CD4-positive, alpha-beta T cell treated with Interferon alpha-2 for 1 hour (primary cell): ENCODE measurements at places on chromosomes 1 and 21.

DNA sequence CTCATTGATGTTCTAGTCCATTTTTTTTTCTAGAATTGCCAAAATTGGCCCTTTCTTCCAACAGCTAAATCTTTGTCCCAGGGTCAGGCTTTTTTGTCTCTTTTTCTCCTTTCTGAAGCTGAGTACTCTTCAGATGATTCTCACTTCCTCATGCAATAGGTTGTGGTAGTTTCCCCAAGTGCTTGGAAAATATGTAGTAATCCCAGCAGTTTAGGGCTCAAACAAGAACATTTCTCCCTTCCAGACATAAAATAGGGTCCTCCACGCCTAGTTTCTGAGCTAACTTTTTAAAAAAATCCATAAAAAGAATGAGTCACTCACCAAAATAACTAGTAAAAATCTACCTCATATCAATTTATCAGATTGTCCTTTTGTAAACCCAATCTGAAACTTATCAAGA lies 10.0 kb upstream of the MCOLN3 start:
- DNase-seq, result no peak

DNA sequence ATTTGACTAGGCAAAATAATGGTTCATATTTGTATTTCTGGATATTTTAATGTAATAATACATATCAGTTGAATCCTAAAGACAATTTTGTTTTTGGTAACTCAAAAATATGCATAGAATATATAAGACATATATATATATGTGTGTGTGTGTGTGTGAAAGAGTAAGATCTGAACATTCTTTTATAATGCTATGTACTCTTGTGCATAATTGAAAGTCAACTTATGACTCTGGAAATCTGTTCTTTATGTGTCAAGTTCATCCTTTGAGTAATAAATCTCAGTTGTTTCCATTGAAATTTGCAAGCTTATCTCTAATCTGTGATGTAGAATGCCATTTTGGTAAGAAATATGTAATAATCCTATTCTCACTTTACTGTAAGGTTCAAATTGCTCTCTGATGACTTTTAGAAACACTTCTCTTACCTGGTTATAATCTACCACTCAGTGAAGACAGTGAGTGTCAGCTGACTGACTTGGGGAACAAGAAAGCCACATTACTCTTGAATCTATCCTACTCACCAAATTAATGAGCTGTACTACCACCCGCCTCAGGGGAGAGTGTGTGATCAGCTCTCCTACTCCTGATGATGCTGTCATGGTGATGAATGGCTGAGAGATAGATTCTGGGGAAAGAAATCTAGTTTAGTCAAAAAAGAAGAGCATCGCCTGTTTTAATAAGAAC lies 15.0 kb upstream of the NEK7 start:
- DNase-seq, result no peak

- no peak for DNase-seq
Observed at GRCh38 chr21:46063227-46063626, 34.7 kb upstream of the COL6A2 start.

DNA sequence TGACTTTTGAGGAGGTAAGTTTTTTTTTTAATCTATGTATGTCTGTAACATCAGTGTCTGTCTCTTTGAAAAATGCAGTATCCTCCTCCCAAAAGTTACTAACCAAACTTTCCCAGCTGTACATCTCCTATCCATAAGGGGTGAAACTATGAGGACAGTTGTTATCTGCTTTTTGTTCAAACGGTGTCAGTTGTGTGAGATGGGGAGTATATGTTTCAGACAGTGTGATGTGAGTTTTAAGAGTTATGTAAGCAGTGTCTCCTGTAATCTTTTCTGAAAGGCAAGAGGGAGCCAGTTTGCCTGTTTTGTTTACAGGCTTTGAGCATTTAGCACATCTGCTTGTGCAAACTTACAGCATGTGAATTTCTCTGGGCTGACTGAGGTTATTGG lies 34.8 kb upstream of the CACYBP start:
- peak; percentile 54 for DNase-seq

DNA sequence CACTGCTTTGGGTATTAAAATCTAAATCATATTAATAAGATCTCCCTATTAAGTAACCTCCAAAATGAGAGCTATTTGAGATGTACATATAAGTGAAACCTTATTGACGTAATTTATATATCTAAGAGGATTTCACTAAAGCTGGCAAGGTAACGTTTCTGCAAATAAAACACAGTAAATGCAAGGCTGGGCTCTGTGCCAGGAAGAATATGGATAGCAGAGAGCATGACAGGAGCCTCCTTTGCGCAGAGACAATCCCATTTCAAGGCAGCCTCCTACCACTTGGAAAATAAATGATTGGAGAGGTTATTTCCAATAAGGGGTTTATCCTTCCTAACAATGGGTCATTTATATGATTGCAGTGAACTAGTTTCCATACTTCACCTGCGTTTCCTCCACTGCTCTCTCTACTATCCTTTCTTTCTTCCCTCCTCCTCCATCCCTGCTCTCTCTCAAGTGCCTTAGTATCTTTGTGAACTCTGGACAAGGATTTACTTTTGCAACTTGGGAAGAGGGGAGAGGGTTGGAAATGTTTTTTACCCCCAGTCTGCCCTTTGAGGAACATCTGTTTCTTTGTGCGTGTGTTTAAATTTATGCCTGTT lies 3.0 kb upstream of the NFIA start:
- no peak for DNase-seq

DNA sequence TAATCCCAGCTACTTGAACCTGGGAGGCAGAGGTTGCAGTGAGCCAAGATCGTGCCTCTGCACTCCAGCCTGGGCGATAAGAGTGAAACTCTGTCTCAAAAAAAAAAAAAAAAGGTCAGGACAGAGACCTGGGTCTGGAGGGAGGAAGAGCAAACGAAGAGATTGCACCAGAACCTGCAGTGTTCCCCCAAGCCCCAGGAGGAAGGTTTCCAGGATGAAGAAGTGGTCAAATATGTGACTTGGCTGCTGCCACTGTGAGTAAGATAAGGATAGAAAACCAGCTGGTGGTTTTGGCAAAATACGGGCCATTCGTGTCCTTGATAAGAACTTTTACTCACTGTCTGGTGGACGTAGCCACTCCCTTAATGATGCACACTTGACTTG lies 42.2 kb downstream of the CLDN14 start:
- no peak for DNase-seq

DNA sequence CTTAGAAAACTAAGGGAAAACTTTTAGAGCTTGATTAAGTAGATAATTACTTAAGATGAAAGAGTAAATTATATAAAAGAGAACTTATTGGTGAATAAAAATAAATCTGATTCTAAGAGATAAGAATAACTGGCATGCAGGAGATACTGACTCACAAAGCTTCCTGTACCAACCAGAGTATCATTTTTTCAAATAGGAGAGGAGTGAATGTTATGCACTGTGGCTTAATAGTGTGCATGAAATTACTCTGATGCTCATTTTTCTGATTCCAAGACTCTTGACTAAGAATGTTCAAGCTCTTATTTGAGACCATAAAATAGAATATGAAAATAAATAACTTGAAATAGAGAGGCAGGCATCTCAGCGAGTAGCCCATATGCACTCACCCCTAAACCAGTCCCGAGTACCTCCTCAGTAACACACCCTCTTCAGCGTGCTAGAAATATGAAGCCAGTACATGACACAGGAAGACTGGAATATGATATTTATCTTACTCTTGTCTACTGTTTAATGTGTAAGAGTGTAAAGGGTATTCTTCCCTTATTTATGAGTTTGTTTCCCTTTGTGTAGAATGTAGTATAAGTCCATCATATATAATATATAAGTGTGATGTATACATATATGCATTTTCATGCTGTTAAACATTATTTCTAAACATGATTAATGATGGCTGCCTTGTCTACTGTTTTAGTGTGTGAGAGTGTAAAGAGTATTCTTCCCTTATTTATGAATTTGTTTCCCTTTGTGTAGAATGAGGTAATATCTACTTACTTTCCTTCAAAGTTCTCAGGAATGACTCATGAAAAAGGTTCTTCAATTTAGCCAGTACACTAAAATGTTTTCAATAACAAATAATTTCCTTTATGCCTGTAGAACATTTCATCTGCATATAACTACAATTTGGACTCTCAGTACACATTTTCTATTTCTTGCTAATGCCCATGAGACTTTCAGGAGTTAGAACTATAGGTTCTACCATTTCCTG lies 99.2 kb upstream of the PALMD start:
- no peak for DNase-seq
